ENCODE measurements at places on chromosomes 2 and 18. TPM values are rescaled to one million over a fixed set of nuclear protein-coding genes. Genes with fewer than 3 reads are reported as not detected.

DNA sequence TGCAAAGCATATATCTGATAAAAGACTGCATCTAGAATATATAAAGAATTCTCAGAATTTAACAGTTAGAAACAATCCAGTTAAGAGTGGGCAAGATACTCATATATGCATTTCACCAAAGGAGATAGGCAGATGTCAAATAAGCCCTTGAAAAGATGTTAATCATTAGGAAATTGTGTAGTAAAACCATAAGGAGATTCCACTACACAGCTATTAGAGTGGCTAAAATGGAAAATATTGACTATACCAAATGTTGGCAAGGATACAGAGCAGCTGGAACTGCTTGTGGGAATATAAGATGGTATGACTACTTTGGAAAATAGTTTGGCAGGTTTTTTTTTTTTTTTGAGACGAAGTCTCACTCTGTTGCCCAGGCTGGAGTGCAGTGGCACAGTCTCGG lies 59.5 kb downstream of the CAB39 start:
- DNase-seq, result no peak
- H3K36me3 ChIP-seq, result peaks cover 22% of the 10 kb centered on the region
- H3K27ac ChIP-seq, result no peak overlapping the region
- no peak overlapping the region for H3K4me3 ChIP-seq
- H3K4me1 ChIP-seq, result peaks cover 60% of the 10 kb centered on the region
- no peaks in the 10 kb centered on the region for H3K27me3 ChIP-seq

- peaks cover 14% of the 10 kb centered on the region for H3K36me3 ChIP-seq
- H3K27ac ChIP-seq, result no peak overlapping the region
- peaks cover 14% of the 10 kb centered on the region for H3K27me3 ChIP-seq
- no peak overlapping the region for H3K4me3 ChIP-seq
- no peak for DNase-seq
- peaks cover 38% of the 10 kb centered on the region for H3K4me1 ChIP-seq
Measured at GRCh38 chr2:236563953-236564352, 5.7 kb upstream of the ACKR3 start.

DNA sequence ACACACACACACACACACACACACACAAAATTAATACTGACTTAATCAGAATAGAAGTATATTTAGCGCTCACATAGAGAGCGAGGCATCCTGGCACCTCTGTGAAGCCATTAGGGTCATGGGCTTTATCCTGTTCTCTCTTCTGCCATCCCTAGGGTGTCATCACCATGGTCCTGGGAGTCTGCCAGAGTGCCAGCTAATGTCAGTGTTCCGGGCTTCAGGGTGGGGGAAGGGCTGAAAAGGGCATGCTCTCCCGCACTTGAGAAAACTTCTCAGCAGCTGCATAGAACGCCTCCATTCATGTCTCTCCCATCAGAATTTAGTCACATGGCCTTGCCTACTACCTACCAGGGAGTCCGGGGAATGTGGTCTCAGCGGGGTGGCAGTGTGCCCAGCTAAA lies 19.7 kb upstream of the DYNC2LI1 start:
- no peak overlapping the region for H3K4me3 ChIP-seq
- no peaks in the 10 kb centered on the region for H3K36me3 ChIP-seq
- peaks cover 8% of the 10 kb centered on the region for H3K4me1 ChIP-seq
- no peaks in the 10 kb centered on the region for H3K27me3 ChIP-seq

DNA sequence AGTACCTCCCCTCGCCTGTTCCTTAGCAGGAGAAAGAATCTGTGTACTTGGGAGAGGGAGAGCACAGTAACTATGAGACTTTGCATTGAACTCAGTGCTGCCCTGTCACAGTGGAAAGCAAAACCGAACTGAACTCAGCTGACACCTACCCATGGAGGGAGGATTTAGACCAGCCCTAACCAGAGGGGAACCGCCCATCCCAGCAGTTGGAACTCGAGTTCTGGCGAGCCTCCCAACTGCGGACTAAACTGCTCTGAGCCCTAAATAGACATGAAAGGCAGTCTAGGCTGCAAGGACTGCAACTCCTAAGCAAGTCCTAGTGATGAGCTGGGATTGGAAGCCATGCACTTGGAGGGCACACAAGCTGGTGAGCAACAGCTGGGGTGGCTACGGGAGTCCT lies 110.4 kb downstream of the GRB14 start:
- H3K4me3 ChIP-seq, result no peak overlapping the region
- DNase-seq, result no peak
- H3K27ac ChIP-seq, result no peak overlapping the region
- H3K4me1 ChIP-seq, result peaks cover 38% of the 10 kb centered on the region

DNA sequence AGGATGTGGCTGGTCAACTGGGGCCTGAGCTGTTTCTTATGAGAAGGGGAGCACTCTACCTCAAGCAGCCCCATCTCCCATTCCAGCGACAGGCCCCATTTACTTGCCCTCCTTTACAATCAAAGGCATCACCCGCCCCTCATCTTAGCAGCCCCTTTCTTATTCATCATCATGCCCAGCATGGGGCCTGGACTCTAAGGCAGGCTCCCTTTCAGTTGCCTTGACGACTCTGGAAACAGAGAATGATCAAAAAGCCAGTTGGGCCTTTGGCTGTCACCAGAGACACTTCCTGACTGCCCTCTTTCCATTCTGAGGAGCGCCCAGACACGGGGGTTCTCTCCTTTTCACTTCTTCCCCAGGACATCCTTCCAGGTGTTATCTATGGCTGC lies 11.2 kb downstream of the CELF4 start:
- no peak for DNase-seq
- H3K4me3 ChIP-seq, result no peak overlapping the region
- no peaks in the 10 kb centered on the region for H3K4me1 ChIP-seq
- H3K27ac ChIP-seq, result no peak overlapping the region

- no peaks in the 10 kb centered on the region for H3K36me3 ChIP-seq
- no peak overlapping the region for H3K4me3 ChIP-seq
- no peak overlapping the region for H3K27ac ChIP-seq
- H3K27me3 ChIP-seq, result no peaks in the 10 kb centered on the region
Measured at GRCh38 chr2:170157025-170157684, 20.8 kb upstream of the MYO3B start.

GALNT14 gene
- total RNA-seq, result 61.9 TPM

DNA sequence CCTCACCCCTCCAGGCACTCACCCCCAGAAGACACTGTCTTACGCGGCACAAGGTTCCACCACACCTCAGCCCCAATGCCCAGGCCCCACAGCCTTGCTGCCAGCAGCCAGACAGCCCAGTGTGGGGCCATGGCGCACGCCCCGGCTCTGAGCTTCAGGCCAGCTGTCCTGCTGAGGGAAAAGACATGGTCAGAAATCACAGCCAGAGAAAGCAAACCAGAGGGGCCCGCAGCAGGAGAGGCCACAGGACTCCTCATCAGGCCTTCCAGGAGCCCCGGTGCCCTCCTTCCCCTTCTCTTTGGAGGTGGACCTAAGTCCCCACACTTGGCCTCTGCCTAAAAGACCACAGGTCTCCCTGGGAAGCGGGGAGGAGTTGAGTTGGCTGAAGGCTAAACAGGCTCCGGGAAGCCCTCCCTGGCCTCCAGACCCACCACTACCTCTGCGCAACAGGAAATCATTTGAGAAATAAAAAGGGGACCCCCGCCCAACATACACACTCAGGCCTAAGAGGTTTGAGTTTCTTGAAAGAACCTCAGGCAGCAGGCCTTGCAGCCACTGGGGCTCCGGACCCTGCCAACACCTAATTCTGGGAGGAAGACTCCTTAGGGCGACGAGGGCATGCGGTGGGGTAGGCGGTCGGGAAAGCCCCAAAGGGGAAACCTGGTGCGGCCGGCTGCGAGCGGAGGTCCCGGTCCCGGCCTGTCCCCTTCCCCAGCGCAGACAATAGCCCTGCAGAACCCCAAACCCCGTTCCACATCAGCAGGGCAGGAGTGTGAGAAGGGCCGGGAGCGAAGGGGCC lies 1.9 kb downstream of the SEMA4C start:
- H3K27ac ChIP-seq, result peak overlapping the region; percentile 52
- H3K4me3 ChIP-seq, result peak overlapping the region; percentile 81
- peaks cover 51% of the 10 kb centered on the region for H3K36me3 ChIP-seq
- H3K4me1 ChIP-seq, result no peaks in the 10 kb centered on the region
- H3K27me3 ChIP-seq, result no peaks in the 10 kb centered on the region

GRCh38 chr2:152573168-152573567 lies 144.1 kb downstream of the PRPF40A start:
- H3K27me3 ChIP-seq, result no peaks in the 10 kb centered on the region
- H3K27ac ChIP-seq, result no peak overlapping the region
- no peak overlapping the region for H3K4me3 ChIP-seq
- H3K4me1 ChIP-seq, result no peaks in the 10 kb centered on the region
- H3K36me3 ChIP-seq, result no peaks in the 10 kb centered on the region

- H3K4me1 ChIP-seq, result no peaks in the 10 kb centered on the region
- no peak overlapping the region for H3K27ac ChIP-seq
- H3K4me3 ChIP-seq, result no peak overlapping the region
- DNase-seq, result no peak
- H3K36me3 ChIP-seq, result no peaks in the 10 kb centered on the region
Measured at GRCh38 chr2:210112871-210113270, 58.3 kb downstream of the KANSL1L start.

DNA sequence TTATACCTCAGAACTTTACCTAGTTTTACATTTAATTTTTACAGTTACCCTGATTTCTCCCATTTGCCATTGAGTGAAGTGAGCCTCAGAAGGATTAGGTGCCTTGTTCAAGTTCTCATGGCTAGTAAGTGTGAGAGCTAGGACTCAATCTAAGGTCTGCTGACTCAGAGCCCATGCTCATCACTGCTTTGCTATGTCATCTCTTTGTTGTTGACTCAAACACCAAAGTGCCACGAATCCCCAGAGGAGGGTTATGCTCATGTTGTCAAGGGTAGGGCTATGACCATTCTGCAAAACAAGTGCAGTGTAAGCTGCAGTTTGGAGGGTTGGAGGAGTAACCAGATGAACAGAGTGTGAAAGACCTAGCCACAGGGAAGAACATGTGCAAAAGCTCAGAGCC lies 185.4 kb upstream of the SKOR2 start:
- peaks cover 87% of the 10 kb centered on the region for H3K27me3 ChIP-seq
- no peaks in the 10 kb centered on the region for H3K4me1 ChIP-seq
- H3K27ac ChIP-seq, result no peak overlapping the region
- no peaks in the 10 kb centered on the region for H3K36me3 ChIP-seq

IL1RN gene
- total RNA-seq, result 19.4 TPM

DNA sequence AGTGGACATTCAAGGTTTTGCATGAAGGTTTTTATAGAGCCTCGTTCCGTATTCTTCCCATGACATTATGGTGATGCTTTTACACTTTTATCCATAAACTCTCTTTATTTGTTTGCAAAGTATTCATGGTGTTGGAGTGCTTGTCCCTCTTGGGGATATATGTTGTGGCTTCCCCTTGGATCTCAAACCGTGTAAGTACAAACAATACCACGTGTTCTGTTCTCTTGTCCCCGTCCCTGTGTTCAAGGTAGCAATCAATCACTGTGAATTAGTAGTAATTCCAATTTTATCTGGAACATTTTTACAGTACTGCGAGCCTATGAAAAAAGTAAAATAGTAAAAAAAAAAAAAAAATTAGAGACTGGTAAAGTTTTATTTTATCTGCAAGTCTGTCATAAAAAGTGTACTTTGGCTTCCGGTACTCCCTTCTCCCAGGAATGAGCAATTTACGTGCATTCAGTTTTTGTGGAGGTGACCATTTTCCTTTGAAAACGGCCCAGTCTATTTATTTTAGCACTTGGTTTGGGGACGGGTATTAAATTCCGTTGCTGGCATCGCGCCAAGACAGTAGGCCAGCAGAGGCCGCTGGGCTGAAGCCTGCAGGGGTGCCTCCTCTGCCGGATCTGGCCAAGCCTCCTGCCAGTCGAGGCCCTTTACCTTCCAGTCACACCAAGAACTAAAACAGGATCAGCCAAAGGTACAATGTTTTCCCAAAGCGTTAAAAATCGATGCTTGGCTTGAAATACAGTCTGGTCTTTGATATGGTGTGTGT lies 175.7 kb downstream of the SOCS6 start:
- H3K27ac ChIP-seq, result no peak overlapping the region
- DNase-seq, result peak; percentile 76
- peaks cover 11% of the 10 kb centered on the region for H3K4me1 ChIP-seq
- peak overlapping the region; percentile 71 for H3K4me3 ChIP-seq
- peaks cover 5% of the 10 kb centered on the region for H3K36me3 ChIP-seq

DNA sequence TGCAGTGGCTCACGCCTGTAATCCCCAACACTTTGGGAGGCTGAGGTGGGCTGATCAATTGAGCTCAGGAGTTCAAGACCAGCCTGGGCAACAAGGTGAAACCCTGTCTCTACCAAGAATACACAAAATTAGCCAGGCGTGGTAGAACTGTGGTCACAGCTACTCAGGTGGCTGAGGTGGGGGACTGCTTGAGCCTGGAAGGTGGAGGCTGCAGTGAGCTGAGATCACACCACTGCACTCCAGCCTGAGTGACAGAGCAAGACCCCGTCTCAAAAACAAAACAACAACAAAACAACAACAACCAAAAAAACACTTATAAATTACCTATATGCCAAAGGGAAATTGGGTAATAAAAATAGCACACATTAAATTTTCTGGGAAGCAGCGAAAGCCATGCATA lies 141.6 kb downstream of the HDAC4 start:
- no peaks in the 10 kb centered on the region for H3K36me3 ChIP-seq
- DNase-seq, result no peak
- H3K4me1 ChIP-seq, result peaks cover 9% of the 10 kb centered on the region

DNA sequence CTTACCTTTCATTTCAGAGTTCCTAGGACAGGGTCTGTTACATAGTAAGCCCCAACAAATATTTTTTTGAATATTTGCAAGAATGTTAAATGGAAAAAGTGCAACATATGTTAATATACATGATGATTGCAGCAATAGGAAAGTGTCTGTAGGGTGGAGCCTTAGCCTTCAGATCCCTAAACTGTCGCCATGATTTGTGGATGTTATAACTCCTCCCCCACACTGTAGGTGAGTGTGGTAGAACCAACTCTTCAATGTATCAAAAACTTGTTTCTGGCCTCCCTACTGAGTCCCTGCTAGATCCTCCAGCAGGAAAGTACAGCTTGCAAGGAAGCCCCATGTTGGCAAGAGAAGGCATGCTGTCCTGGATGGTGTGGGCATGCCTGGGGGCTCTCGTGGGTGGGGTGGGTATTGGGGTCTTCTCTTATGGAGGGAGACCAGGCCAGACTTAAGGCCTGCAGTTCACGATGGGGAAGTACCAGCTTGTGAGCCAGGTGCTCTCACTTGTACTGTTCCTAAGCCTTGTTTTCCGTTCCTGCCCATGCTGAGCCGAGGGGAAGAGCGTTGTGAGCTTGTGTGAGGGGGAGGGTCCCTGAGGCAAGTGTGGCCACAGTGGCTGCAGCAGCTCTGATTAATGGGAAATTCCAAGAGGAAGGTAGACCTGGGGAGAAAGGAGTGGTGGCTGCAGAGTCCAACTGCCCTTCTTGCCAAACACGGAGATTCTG lies 11.4 kb downstream of the FHOD3 start:
- peak overlapping the region; percentile 64 for H3K4me3 ChIP-seq
- H3K27me3 ChIP-seq, result peaks cover 25% of the 10 kb centered on the region
- H3K27ac ChIP-seq, result peak overlapping the region; percentile 84
- no peak for DNase-seq
- H3K36me3 ChIP-seq, result peaks cover 5% of the 10 kb centered on the region

- H3K4me1 ChIP-seq, result peaks cover 20% of the 10 kb centered on the region
- H3K27ac ChIP-seq, result no peak overlapping the region
- H3K4me3 ChIP-seq, result no peak overlapping the region
- H3K27me3 ChIP-seq, result no peaks in the 10 kb centered on the region
- no peaks in the 10 kb centered on the region for H3K36me3 ChIP-seq
Measured at GRCh38 chr2:12678186-12678585, 38.5 kb upstream of the TRIB2 start.

Measured in Calu3 (cell line).